Activated CD8-positive, alpha-beta T cell treated with anti-CD3 and anti-CD28 coated beads, Interleukin-2, amount 10 ng/mL, durations not matched to agents 7 days and 5 days (primary cell): ENCODE measurements at places on chromosomes 1 and 21. TPM values are rescaled to one million over a fixed set of nuclear protein-coding genes. Genes with fewer than 3 reads are reported as not detected.

DNA sequence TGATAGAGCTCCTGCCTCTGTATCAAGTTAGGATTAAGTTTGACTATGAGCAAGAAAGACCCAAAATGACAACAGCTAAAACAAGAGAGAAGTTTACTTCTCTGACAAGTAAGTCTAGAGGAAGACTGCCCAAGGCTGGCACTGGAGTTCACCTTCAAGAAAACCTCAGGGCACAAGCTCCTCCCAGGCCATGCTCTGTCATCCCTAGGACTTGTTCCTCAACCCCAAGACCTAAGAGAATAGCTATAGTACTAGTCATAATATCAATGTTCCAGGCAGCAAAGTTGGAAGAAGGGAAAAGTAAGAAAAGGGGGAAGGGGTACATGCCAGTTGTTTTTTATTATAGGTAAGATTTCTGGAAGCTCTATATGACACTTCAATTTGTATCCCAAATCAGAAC is 26.4 kb upstream of the DARS2 start:
- DNase-seq, result no peak

DNA sequence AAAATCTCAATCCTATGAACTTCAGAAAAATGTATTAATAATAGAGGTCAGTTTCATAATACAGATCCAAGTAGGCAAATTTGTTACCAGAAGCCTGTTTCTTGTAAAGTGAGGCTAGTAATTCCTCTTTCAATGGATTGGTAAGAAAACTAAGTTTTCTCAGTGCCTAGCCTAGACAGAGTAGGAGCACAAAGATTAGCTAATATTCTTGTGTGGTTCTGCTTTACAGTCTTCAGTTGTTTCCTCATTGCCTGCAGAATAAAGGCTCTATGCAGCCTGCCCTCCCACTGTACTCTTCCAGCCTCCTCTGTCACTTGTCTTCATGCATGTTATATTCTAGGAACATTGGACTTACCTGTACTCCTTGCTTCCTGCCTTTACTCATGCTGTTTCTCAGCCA is 2.4 kb upstream of the PPP1R15B start:
- DNase-seq, result no peak

DNA sequence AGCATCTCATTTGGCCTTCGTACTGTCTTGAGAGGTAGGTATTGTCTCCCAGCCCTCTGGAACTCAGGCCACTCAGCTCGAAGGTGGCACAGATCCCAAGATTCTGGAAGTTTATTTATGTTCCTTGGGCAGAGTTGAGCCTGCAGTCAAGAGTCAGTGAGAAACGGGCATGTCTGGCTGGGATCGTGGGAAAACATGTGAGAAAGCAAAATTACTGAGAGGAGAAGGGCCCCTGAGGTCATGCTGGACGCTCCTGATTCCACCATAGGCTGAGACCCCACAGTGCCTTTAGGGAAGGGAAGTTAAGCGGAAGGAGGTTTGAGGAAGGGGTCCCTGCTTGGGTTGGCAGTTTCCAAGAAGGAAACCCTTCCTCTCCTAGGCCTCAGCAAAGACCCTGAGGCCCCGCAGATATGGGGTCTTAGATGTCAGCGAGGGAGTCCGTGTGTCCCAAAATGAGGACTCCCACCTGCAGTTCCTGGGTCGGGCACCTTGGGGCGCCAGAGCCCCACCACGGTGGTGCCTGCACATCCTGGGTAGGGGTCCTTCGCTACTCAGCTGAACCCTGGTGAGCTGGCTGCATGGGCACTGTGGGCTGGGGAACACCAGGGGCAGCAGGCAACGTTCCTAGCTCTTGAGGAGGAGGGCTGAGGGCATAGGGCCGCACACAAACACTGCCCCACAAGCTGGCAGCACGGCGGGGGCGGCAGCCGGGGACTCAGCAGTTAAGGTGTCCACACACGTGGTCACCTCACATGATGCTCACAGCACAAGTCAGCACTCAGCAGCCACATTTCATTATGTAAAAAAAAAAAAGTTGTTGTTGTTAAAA is 12.3 kb upstream of the SEMA4A start:
- no peak for DNase-seq

- DNase-seq, result no peak
Measured at GRCh38 chr1:230569201-230569600, 73.1 kb upstream of the COG2 start.

- DNase-seq, result no peak
Measured at GRCh38 chr1:19398309-19398760, 86.2 kb downstream of the SLC66A1 start.

GRCh38 chr1:99737016-99737415 is 29.4 kb downstream of the FRRS1 start:
- no peak for DNase-seq

- no peak for DNase-seq
Measured at GRCh38 chr1:20555025-20555757, 2.8 kb downstream of the FAM43B start.

DNA sequence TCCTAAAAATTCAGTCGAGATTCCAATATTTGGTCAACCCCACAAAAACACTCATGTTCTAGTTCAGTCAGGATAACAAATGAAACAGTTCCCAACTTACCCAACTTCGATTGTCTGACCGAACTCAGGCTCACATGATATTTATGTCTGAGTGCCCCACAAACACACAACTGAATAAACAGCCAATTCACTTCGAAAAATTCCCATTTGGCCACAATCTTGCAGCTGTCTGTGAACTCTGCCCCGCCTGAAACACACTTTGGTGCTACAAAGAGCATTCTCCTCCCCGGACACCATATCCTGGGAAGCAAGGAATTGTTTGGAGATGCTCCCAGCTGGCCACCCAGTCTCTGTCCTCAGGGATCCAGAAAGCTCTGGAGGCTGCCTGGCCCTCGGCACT is 52.9 kb upstream of the SIM2 start:
- DNase-seq, result no peak

GRCh38 chr1:169588112-169588511 is 1.8 kb upstream of the F5 start:
- no peak for DNase-seq

- no peak for DNase-seq
Measured at GRCh38 chr1:222026280-222026679, 284.4 kb upstream of the DUSP10 start.

DNA sequence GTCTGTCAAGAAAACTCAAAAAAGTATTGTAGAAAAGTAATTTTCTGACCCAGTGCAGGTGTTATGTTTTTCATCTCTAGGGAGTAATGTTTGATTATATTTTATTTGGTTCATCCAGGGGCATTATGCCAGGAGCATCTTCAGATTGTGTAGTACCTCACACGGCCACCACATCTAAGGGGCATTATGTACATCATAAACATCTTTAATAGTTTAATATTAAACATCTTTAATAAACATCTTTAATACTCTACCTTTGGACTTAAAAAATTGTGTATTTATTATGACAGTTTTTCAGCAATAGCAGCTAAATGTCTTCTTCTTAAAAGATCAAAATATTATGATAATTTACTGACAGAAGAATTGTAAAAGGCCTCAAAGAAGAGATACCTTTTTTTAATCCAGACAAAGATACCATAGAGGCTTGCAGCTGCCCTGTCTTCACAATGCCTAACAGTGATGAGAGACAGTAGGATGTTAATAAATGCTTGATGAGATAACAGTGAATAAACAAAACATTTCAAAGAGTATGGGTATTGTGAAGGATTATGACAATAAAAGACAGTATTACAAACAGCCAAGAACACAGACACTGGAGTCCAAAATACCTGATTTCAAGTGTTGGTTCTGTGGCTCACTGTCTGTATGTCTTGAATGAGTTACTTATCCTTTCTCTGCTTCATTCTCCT is 240.9 kb upstream of the ADGRL2 start:
- no peak for DNase-seq

DNA sequence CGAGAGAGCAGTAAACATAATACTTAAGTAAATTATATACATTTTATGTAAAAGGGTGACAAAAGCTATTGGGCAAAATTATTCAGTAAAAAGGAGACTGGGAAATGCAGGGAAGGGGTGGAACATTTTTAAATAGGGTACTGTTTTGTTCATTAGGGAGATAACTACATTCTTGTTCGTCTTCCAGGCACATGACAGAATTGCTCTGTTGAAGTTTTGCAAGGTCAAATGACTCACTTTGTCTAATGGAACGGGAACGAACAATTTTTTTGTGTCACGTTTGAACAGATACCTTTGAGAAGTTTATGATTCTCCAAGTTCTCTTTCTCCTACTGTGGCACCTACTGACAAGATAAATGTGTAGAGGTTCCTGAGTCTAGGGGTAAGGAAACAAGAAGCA is 382.3 kb upstream of the ZRANB2 start:
- no peak for DNase-seq

USP21 gene
- 32.0 TPM for total RNA-seq

SHISAL2A gene
- 8.6 TPM for total RNA-seq

CCNL2 gene
- total RNA-seq, result 110 TPM

OLIG2 gene
- total RNA-seq, result not detected

TSPEAR gene
- total RNA-seq, result not detected
